ENCODE measurements at places on chromosomes 16 and 17.

DNA sequence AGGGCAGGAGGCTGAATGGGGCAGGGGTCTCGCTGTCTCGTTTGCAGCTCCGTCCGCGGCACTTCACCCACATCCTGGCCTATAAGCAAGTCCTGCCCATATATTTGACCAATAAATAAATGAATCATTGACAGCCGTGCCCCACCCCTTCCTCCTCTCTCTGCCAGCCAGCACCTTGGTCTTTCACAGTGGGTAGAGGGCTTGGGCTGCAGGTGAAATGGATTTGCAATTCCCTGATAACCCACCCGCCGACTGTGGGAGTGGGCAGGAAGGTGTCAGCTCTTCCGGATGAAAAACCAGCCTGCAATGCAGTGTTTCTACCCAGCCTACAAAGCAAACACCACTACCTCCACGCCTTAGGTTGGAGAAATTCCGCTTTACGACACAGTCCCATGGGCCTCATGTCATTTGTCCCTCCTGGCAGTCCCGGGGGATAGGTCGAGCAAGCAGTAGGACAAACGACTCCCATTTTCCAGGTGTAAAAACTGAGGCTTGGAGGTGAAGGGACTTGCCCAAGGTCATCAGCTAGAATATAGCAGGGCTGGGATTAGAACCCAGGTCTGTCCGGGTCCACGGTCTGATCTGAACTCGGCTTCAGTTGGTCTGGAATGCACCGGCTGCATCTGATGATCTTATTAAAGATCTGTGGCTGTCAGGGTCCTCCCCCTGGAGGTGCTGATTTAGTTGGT lies 79.0 kb downstream of the ABCC1 start:
- DNase-seq, result no peak

DNA sequence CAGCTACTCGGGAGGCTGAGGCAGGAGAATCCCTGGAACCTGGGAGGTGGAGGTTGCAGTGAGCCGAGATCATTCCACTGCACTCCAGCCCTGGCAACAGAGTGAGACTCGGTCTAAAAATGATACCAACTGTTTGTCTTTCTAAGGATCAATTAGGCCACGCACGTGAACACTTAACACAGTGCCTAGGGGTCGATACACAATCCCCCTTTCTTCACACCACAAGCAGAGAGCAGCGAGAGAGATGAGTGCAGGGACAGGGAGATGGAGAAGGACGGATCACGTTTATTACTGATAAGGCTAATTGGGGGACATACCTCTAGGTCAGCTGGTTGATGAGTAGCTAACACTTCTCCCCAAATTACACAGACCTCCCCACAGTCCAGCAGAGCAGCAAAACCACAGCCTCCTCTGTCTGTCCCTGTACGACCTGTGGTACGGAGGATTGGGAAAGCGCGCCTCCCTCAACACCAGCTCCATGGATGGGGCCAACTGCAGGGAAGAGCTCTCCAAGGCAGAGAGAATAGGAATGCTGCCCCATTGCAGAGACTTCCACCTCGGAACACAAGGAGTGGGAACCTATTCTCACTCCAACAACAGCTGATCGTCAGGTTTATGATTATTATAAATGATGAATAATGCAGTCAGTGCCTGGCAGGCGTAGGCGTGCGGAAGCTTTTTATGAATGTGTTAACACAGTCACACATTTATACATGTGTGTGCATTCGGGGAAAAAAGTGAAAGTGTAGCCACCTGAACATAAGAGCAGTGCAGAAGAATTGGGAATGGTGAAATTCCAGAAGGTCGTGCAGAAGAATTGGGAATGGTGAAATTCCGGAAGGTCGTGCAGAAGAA lies 155.1 kb downstream of the C16orf95 start:
- DNase-seq, result no peak

- DNase-seq, result no peak
Observed at GRCh38 chr17:78571329-78571728, 5.9 kb downstream of the DNAH17 start.

GRCh38 chr17:61144617-61145564 lies 254.8 kb upstream of the TBX2 start:
- peak; percentile 14 for DNase-seq

- DNase-seq, result peak; percentile 67
Observed at GRCh38 chr17:19513897-19514488, 19.7 kb upstream of the SLC47A1 start.

GRCh38 chr16:85067024-85067423 lies 39.4 kb downstream of the KIAA0513 start:
- DNase-seq, result no peak
